ENCODE measurements at places on chromosomes 6 and 20. TPM values are rescaled to one million over a fixed set of nuclear protein-coding genes. Genes with fewer than 3 reads are reported as not detected.

DNA sequence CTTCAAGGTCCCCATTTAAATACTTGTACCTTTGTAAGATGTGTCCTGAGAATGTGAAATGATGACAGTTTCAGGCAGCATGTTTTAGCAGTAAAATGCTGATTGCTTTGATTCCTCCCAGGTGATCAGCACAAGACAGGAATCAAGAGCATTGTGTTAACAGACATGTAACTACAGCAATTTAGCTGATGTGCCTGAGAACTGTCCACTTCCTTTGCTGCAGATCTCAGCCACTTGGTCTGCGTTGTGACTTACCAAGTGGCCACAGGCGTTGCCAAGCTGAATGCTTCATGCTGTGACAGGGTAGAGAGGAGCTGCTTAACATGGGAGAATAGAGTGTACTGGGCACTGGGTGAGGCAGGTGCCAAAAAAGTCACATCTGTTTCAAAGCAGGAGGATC is 767.0 kb upstream of the POU3F2 start:
- DNase-seq: no peak

GRCh38 chr20:54590856-54591255 is 115.5 kb downstream of the DOK5 start:
- DNase-seq: no peak

- no peak for DNase-seq
Observed at GRCh38 chr6:33320315-33321181, 3.0 kb upstream of the ZBTB22 start.

- DNase-seq: no peak
Observed at GRCh38 chr6:137452333-137452894, 41.8 kb downstream of the OLIG3 start.

The KCNK5 gene
- total RNA-seq: 0.87 TPM

The POU3F2 gene
- not detected for total RNA-seq

- no peak for DNase-seq
Observed at GRCh38 chr6:134379076-134379475, 61.2 kb upstream of the SGK1 start.

- DNase-seq: no peak
Observed at GRCh38 chr6:88013554-88013953, 34.1 kb upstream of the SPACA1 start.

The HLA-DMB gene
- 23.3 TPM for total RNA-seq
